ENCODE measurements at places on chromosomes 6 and 20.
A peak's percentile ranks its signal among the peaks of the same experiment; 100 is the strongest.

DNA sequence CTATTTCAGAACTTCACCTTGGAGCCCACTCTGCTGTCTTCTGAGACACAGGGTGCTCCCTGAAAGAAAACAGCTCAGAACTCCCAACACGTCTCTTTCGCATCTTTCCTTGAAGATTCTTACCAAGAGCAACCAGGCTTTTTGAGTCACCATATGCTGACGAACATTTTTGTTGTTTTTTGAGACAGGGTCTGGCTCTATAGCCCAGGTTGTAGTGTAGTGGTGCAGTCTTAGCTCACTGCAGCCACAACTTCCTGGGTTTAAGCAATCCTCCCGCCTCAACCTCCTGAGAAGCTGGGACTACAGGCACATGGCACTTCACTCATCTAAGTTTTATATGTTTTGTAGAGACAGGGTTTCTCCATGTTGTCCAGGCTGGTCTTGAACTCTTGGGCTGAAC, 68.5 kb downstream of the TRMT11 start:
- no peak for DNase-seq

- no peak for DNase-seq
Observed at GRCh38 chr6:90186637-90187371, 109.8 kb downstream of the BACH2 start.

- no peak for DNase-seq
Observed at GRCh38 chr6:12866422-12867029, 150.0 kb downstream of the PHACTR1 start.

GRCh38 chr6:87870556-87870955, 168.5 kb upstream of the AKIRIN2 start:
- no peak for DNase-seq

DNA sequence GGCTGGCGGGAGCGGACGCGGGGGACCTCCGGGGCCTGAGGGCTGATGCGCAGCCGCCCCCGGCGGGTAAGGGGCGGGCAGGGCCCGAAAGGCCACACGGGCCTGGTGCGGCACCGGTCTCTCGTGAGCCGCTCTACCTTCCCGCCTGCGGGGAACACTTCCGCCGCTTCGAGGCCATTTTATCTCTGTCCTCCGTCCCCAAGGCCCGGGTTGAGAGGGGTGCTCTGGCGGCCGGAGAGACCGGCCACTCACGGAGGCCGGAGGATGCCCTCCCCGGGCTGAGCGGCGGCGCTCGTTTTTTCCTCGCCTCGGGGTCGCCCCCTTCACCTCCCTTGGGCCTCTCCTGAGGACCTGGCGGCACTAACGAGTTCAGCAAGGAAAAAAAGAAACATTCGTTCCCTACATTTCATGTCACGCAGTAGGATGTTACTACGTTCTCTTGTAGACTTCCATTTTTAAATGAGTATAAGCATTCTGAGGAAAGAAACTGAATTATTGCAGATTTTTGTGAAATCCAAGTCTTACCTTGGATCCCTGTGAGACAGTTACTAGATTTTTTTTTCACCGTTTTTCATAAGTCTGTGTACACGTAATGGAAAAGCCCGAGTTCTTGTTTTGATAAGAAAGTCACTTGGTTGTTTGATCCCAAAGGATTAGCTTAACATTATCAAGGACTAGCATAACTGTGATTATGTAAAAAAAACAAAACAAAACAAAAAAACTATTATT, 575 bp downstream of the WTAP start:
- DNase-seq: peak; percentile 15

DNA sequence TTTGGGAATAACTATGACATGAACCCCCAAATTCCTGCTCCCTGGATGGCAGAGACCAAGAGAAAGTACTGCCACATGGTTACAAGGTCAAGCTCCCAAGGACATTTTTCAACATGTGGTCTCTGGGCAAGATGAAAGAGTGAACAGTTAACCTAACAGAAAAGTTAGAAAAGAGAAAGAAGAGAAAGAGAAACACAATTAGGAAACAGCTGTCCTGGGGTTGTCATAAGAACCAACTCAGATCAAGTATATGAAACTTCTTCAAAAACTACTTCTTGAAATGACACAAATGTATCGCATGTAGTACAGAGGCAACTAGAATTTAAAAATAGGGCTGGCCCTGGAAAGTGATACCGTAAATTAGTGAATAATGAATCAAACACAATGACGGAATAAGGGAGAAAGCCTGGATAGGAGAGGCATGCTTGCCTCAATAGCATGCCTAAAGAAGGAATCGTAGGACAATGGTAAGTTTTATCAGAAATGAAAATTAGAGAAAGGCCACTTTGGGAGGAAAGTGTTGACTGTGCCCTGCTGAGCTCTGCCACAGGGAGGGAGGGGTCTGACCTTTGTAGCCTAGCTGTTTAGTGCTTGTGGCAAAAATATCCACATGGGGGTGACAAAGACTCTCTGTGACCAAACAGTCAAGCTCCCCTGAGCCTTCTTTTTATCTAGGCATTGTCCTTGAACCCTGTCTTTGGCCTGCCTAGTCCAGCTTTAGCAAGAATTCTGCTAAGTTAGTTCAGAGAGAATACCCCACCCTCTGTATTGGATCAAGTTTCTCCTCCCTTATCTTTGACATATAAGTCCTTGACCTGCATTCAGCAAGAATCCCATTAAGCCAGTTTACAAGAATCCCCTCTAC, 4.3 kb upstream of the DCBLD1 start:
- DNase-seq: no peak

- no peak for DNase-seq
Observed at GRCh38 chr6:39891976-39892375, 42.3 kb downstream of the MOCS1 start.

GRCh38 chr20:51494241-51495110, 48.0 kb downstream of the NFATC2 start:
- no peak for DNase-seq

GRCh38 chr20:24766826-24767622, 182.0 kb upstream of the CST7 start:
- DNase-seq: no peak

GRCh38 chr6:27810768-27811450, 101.3 kb downstream of the OR2B2 start:
- no peak for DNase-seq

DNA sequence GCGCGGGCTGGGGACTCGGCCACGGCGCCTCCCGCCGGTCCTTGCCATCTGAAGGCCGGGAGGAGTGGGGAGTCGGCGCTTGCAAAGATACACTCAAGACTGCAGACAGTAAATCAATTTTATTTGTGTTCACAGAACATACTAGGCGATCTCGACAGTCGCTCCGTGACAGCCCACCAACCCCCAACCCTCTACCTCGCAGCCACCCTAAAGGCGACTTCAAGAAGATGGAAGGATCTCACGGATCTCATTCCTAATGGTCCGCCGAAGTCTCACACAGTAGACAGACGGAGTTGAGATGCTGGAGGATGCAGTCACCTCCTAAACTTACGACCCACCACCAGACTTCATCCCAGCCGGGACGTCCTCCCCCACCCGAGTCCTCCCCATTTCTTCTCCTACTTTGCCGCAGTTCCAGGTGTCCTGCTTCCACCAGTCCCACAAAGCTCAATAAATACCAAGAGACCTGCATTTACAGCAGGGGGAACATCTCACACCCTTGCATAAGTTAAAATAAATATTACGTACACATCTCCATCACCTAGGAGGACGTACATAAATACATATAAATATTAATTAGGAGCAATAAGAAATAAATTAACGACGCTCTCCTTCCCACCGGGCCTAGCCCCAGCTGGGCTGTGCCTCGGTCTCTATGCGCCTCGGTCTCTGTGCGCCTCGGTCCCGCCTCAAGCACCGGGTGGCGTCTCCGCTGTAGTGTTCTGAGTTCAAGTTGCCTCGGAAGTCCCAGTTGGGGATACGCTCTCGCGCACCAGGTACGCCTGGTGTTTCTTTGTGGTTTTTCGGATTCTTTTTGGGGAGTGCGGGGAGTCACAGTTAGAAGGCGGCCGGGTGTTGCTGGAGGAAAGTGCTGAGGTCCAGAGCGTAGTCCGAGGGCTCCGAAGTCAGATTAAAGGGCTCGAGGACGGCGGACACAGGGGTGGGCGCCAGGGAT, 889 bp upstream of the FLOT1 start:
- DNase-seq: no peak

DNA sequence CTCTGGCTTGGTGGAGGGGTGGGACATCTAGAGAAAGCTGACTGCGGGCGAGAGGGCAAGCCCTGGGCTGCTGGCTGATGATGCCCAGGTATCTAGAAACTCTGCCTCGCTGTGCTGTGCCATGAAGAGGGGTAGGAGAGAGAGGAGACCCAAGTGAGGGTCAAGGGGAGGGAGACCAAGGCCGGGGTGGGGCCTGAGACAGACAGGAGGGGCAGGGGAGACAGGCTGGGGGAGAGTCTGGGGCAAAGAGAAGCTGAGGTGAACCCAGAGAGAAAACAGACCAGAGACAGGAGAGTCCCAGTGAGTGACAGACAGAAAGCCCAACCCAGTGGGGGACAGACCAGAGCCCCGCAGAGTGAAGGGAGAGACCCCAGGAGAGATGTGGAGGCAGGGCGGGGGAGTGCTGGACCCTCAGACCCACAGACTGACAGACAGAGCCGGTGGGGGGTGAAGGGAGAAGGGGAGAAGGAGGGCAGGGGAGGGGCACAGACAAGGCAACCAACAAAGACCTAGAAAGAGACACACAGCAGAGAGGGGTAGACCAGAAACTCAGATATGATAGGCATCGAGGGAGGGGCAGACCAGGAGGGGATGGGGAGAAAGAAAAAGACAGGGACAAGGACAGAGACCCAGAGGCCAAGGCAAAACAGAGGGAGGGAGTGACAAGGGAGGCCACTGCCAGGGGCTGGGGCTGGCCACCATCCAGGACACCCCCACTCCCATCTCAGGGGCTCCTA, 5.9 kb downstream of the TEAD3 start:
- no peak for DNase-seq

DNA sequence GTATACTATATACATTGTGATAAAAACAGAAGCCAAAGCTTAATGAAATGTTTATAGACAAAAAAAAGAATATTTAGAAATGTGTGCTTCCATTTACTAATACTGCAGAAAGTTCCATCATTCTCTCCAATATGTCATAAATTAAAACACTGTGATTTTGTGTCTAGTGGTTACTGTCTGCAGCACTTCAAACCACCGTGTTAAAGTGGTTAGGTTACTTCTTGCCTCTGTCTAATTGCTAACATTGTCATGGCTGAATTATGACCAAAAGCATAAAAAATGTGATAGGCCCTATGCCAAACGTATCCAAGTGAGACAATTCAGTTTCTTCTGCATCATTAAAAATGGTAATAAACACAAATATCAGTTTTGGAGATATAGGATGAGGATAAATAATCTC, 52.7 kb upstream of the CST5 start:
- DNase-seq: no peak

GRCh38 chr6:56046576-56046975, 171.2 kb upstream of the BMP5 start:
- no peak for DNase-seq

GRCh38 chr6:165615636-165616035, 47.4 kb downstream of the PDE10A start:
- no peak for DNase-seq

DNA sequence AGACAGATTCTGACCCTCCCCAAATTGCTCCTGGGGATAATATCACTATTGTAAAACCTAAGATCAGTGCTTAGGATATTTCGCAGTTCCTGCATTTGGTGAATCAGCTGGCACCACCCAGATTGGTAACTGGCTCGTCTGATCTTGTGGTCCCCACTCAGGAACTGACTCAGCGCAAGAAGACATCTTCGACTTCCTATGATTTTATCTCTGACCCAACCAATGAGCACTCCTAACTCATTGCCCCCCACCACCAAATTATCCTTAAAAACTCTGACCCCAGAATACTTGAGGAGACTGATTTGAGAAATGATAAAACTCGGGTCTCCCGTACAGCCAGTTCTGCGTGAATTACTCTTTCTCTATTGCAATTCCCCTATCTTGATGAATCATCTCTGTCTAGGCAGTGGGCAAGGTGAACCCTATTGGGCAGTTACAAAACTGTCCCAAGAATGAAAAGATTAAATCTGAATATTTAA, 55.7 kb upstream of the PRND start:
- DNase-seq: peak; percentile 37

DNA sequence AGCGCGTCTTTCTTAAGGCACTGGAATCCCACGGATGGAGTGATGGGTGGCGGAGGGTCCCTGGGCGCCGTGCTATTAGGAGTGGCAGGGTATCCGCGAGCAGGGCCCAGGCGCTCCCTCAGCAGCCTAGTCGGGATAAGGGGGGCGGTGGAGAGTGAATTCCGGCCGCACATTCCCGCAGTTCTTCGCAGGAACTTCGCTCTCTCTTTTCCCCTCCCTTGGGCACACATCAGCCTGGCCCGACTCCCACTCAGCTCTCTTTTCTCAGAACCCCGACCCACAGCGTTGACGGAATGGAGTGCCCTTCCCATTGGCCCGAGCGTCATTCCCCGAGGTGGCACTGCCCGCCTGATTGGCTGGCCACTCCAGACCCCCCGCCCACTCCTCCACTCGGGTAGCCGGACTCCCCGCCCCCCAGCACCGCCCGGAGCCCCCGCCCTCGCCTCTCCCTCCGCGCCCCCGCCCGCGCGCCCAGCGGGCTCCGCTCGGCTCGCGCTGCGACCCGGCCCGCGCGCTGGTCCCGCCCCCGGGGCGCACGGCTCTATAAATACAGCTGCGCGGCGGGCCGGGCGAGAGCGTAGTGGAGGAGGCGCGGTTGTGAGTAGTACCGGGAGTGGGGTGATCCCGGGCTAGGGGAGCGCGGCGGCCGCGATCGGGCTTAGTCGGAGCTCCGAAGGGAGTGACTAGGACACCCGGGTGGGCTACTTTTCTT, at the start of gene ID4:
TSS of gene ID4 (plus strand) at position 572 of the 712 bp plus-strand sequence. CDS start 385 bp downstream, outside the sequence.
- no peak for DNase-seq

DNA sequence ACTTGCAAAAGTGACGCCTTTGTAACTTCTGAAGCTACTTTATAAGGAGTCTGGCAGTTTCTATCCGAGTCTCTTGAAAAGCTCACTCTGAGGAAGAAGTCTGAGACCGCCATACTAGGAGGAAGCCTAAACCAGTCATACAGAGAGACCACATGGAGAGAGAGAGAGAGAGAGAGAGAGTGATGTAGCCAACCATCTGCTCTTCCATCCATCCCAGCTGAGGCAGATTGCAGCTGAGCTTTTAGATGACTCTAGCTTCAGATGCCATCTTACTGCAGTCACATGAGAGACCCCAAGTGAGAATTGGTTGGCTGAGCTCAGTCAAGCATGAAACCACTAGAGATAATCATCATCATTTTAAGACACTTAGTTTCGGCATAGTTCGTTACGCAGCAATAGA, 15.0 kb upstream of the DTNBP1 start:
- no peak for DNase-seq

GRCh38 chr20:23251779-23252178, 98.8 kb upstream of the NXT1 start:
- no peak for DNase-seq

DNA sequence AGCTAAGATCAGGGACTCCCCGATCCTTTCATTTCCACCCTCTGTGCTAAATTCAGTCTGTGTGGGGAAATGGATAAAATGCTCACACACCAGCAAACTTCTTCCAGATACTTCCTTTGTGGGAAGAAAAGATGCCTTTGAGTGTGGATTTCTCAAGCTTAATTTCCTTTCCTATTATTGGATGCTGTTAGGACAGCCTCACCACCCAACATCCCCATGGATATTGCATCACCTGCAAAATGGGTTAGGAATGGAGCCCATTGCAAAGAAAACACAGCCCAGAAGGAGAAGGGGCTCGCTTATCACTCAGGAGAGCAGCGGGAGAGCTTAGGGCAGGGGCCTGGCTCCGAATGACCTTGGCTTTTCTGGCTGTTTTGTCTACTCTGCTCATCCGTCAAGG, 272.2 kb downstream of the CDC5L start:
- DNase-seq: no peak

GRCh38 chr6:31394381-31394780, 9.0 kb upstream of the MICA start:
- no peak for DNase-seq

Data from stimulated activated CD8-positive, alpha-beta memory T cell treated with anti-CD3 and anti-CD28 coated beads, Interleukin-4, amount 100 ng/mL, for 1 hour (primary cell).